Stimulated activated CD8-positive, alpha-beta memory T cell treated with anti-CD3 and anti-CD28 coated beads, Interleukin-4, amount 100 ng/mL, for 1 hour (primary cell): ENCODE measurements at places on chromosomes 7 and 10.

DNA sequence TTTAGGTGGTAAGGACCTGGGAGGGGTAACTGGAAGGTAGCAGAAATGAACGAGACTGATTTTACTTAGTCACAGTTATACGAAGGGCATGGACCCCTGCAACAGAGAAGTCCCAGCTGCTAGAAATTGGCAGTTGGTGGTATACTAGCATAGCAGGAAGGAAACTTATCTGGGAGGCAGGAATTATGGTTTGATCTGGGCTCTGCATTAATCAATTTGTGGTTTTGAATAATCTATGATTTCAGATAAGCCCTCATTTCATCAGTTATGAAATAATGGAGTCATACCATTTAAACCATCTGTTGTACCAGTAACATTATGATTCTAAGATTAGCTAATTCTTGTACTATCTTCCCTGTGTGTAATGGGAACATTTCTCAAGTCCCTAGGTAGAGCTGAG lies 54.0 kb upstream of the TMEM229A start:
- no peak for DNase-seq

- DNase-seq, result no peak
These were observed 130.5 kb upstream of the UNC5B start for GRCh38 chr10:71081912-71082311.

DNA sequence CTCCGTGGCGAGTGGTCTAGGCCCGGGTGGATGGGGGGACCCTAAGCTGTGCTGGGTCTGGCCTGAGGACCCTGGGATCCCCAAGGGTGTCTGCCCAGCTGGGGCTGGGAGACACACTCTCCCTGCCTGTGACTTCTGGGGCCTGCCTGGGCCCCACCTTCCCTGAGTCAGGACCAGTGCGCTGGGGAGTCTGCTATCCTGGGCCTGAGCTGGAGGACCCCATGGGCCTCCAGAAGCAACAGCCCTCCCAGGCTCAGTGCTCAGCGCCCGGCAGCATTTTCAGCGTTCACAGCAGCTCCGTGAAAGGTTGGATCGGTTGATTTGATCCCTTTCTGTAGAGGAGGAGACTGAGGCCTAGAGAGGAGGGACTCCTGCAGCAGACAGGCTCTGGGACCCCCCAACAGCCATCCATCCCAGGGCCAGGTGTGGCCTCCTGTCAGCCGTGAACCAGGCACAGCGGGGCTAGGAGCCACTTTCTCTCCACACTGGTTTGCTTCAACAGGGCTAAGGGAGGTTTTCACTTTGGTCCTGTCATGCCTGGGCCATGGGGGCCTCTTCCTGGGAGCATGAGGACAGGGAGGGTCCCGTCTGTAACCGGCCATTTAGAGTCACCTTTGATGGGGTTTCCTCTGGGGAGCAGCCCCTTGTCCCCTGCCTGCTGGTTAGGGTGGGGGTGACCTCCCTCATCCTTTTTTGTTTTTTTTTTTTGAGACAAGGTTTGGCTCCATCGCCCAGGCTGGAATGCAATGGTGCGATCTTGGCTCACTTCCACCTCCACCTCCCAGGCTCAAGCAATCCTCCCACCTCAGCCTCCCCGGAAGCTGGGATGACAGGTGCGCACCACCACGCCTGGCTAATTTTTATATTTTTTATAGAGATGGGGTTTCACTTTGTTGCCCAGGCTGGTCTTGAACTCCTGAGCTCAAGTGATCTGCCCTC lies 12.4 kb downstream of the FOXL3 start:
- no peak for DNase-seq

DNA sequence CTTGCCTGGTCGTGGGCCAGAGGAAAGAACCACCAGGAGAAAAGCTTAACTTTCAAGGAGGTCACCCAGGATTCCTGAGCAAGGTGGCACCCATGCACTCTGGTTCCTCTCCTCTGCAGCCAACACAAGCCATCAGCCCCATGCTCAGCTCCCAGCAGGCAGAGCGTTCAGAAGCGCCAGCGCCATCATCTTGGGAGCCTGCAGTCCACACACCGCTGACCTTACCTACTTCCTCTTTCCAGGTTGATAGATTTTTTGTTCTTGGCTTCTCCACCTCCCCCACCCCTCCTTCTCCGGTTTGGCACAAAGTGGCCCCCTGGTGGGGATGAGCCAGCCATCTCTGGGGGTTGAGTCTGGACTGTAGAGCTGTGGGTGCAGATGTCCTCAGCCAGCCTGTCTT lies 1.7 kb upstream of the WDR86 start:
- DNase-seq, result no peak

DNA sequence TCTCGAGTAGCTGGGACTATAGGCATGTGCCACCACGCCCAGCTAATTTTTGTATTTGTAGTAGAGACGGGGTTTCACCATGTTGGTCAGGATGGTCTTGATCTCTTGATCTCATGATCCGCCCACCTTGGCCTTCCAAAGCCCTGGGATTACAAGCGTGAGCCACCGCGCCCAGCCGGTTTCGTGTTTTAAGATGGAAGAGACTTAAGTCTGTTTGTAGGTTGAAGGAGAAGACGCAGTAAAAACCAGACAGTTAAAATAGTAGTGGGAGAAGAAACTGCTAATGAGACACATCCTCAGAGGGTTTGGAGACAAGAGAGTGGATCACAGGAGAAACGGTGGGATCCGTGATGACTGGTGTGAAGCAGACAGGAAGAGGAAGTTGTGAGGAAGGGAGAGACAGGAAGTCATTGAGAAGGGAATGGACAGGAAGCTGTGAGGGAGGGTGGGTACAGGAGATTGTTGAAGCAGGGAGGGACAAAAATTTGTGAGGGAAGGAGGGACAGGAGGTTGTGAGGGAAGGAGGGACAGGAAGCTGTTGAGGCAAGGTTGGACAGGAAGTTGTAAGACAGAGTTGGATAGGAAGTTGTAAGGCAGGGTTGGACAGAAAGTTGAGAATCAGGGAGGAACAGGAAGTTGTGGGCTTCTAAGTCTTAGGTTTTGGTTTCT lies 115.5 kb downstream of the WDFY4 start:
- DNase-seq, result no peak

DNA sequence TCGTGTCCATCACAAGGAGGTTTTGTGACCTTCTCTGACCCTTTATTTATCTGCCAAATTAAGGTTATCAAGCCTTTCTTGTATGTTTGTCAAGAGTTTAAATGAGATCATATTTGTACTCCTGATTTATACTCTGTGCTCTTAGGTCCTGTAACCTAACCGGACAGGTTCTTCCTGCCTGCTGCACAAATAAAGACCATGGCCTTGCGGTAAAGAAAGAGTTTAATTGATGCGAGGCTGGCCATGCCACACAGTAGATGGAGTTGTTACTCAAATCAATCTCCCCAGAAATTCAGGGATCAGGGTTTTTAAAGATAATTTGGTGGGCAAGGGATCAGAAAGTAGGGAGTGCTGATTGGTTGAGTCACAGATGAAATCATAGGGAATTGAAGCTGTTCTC lies 79.5 kb upstream of the LRGUK start:
- no peak for DNase-seq

DNA sequence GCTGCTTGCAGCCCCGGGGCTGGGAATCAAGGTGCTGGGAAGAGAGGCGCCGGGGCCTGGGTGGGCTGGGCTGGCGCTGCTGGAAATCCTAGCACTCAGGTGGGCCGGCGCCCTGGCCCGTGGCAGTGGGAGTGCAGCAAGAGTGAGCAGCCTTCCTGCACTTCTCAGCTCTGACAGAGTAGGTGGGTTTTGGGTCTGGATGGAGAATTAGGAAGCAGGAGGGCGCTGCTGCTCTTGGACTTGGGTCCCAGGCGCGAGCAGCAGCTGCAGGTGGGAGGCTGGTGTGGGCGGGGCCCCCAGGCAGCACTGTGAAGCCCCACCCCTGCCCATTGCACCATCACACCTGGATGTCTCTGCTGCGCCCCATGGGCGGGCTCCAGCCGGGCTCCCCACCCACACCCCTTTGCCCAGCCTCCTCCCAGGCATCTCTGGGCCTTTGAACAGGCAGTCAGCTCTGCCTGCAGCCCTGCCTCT lies 6.0 kb downstream of the BRI3 start:
- no peak for DNase-seq
